Hepatocyte (in vitro differentiated cells): ENCODE measurements at places on chromosomes 11 and 22. TPM values are rescaled to one million over a fixed set of nuclear protein-coding genes. Genes with fewer than 3 reads are reported as not detected.

The ELFN2 gene
- total RNA-seq = 0.20 and 0.53 TPM in 2 replicates

The NELL1 gene
- 17.7 and 20.1 TPM in 2 replicates for total RNA-seq

The C11orf98 gene
- 63.7 and 80.4 TPM in 2 replicates for total RNA-seq

The CCDC15 gene
- 1.3 and 2.3 TPM in 2 replicates for total RNA-seq

The GLB1L3 gene
- 0.17 TPM in 1 of 2 replicates, not detected in the other for total RNA-seq

The OR56A4 gene
- not detected in 2 replicates for total RNA-seq

The SCO2 gene
- total RNA-seq = 2.0 and 4.1 TPM in 2 replicates

The DLG2 gene
- total RNA-seq = 1.7 and 6.8 TPM in 2 replicates

The KCNJ1 gene
- total RNA-seq = not detected in 2 replicates

The GPR83 gene
- total RNA-seq = 0.08 TPM in 1 of 2 replicates, not detected in the other
